ENCODE measurements at places on chromosomes 4 and X.

DNA sequence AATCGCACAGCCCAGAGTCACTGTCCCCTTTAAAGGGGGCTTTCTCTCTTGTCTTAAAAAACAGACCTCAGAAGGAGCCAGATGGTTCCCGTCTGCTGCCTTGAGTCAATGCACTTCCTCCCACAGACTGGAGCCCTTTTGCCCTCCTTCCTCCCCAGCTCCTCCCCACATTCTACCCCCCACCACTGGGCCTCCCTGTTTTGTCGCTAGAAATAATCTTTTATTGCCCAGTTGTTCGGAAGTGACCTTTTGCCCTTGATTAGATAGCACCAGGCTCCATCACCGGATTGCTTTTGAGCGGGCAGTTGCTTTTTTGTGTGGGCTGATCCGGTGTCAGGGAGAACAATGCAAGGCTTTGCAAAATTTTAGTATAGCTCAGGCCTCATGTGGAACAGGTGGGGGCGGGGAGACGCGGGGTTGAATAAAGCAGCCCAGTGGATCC lies 47.7 kb downstream of the SPRY1 start:
- DNase-seq: no peak

- DNase-seq: no peak
Observed at GRCh38 chrX:39327255-39327654, 526.0 kb downstream of the MID1IP1 start.

- no peak for DNase-seq
Observed at GRCh38 chr4:148442832-148443511, 758 bp upstream of the NR3C2 start.

DNA sequence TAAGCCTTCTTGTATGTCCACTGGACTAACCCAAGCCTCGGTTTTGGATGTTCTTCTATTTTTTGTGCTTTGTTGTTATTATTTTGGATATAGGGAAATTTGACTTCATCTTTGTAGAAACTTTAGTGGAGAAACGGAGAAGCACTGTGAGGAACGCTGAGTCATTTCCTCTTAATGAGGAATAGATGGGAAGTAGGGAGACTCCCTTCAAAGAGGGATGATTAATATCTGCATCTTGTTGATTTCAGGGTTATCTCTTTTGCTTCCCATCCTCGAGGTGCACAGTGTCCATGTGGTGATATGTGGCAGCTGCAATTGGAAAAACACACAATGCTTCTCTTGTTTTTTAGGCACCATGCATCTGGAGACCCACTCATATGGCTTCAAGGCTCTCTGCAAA lies 1147.9 kb downstream of the NLGN4X start:
- DNase-seq: no peak

- no peak for DNase-seq
Observed at GRCh38 chrX:2859197-2859797, 30.6 kb downstream of the GYG2 start.

DNA sequence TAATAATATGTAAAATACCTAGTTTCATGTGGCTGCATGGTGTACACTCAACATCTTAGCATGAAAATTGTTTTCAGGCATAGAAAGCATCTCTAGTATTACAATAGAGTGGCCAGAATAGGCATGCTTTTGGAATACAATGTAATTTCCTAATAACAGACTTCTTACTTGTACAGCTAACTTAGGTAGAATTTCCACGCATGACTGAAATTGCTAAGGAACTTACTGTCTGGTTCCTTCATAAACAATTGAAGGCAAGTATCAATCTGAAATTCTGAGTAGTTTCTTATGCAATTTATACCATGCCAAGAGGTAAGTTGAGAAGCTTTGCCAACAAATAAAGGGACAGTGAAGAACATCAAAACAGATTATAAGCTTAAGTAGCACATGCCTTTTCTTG lies 26.7 kb downstream of the SULT1E1 start:
- no peak for DNase-seq

DNA sequence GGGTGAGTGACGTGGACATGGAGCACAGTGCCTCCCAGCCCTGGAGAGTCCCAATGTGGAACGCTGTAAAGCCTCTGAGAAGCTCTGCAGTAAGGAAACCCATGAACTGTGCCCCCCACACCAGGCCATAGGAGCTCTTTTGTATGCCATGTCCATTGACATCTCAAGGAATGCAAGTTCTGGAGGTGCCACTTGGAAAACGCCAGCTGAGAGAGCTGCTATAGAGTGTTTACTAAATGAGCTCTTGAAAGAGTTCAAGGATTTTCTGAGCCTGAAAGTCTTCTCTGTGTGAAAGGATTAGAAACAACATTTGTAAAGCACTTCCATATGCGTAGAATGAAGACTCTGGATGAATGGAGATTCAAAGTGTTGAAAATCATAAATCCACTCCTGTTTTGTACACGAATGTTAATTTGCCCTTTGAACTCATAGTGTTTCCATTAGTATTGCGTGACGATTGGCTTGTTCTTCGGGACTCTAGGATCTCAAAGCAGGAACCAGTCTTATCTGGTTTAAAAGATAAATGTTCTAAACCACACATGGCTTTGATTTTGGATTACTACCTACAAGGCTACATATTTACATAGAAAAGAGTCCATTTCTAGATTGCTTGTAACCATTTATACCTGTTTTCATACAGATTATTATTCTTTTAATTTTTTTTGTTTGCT lies 41.8 kb upstream of the STOX2 start:
- DNase-seq: no peak

- no peak for DNase-seq
Observed at GRCh38 chrX:81215685-81216084, 13.8 kb downstream of the SH3BGRL start.

DNA sequence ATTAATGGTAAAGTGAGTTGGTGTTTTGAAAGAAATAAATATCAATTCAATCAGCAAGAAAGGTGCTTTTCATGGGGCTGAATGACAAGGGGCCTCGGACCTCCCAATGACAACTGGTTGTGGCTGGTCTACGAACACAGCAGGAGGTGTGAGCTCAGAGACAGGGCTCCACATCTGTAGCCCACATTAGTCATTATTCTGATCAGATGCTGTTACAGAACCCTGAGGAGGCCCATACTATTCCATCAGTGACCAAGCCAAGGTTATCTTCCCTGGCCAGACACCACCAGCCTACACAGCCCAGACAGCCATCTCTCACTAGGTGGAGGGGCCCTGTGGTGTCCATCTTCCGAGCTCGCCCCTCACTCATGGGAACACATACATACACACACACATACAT lies 168.8 kb downstream of the SH3KBP1 start:
- no peak for DNase-seq

- DNase-seq: no peak
Observed at GRCh38 chr4:6056976-6057766, 38.9 kb upstream of the C4orf50 start.

DNA sequence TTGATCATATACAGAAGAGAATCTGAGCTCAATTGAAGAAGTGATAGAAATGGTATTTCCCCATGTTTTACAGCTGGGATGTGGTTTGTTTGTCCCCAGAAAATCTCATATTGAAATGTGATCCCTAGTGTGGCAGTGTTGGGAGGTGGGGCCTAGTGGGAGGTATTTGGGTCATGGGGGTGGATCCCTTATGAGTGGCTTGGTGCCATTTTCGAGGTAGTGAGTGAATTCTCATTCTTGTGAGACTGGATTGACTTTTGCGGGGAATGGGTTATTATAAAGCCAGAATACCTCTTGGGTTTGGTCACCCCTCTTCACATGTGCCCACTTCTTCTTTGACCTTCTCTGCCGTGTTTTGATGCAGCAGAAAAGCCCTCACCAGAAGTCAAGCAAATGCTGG lies 29.6 kb upstream of the PAGE1 start:
- DNase-seq: no peak

Data from stimulated activated CD4-positive, alpha-beta T cell treated with anti-CD3 and anti-CD28 coated beads, Interleukin-1b, Interleukin-23, amount 100 ng/mL, for 1 hour (primary cell).